ENCODE measurements at places on chromosomes 4 and X.

DNA sequence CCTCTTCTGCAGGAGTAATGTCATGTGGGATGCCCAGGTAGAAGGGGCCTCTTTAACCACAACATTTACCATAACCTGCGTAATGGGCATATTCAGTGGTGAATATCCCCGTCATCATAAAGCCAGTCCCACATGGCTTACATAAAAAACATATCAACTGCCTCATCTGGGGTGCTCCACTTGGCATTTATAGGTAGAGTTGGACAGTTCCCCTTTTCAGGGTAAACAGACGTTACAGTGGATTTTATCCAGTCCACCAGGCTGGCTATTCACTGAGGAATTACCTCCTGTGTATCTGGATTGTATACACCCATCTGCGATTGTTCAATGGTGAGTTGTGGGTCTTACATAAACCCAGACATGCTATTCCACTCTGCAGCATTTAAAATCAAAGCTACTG, 70.7 kb upstream of the ANKRD17 start:
- no peak for DNase-seq

DNA sequence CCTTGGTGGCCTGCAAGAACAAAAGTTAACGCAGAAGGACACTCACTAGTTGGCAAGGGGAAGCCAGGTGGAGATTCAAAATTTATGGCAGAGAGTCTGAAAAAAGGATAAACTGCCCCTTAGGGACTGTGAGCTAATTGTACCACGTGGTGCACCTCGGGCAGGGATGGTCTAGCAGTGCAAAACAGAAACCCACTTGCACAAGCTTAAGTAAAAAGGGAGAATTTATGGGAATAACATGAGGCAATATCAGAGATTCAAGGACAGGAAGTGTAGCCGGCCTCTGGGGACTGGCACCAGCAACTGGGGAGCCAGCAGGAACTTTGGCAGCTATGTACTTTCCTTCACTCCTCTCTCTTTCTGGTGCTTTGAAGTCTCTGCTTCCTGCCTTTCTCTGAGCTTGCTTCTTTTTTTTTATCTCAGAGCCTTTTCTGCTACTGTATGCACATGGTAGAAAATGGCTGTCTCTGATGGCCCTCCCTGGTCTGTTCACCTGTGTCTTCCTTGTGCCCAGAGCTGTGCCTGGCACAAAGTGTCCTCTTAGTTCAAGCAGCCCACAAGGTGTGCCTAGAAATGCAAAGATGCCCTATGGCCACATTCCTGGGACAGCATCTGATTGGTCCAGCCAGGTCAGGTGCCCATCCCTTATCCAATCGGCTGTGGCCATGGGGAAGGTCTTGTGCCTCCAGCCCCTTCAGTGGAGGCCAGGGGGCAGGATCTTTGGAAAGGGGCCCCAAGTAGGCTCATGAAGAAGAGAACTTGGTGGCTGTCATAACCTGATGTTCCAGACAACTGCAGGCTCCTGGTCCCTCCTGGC, 114.8 kb upstream of the ATP6AP2 start:
- no peak for DNase-seq

DNA sequence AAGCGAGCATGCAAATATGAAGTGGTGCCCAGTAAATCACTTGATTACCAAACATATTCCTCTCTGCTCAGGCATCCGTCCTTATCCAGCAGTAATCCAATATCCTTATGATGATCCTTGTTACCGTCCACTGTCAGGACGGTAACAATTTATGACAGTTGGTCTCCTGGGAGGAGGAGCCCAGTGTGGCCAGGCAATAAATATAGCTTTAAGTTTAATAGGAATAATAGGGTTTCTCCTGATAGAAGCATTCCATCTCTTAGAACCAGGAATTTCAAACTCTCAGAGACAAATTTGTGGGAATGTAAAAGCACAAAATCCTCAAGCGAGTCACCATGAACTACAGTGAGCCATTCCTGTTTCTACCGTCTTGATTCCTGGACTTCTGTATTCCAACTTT, 171.2 kb upstream of the IL15 start:
- DNase-seq = no peak

GRCh38 chrX:42128020-42128419, 204.7 kb upstream of the CASK start:
- DNase-seq = no peak

GRCh38 chr4:72313121-72313520, 255.9 kb downstream of the ADAMTS3 start:
- no peak for DNase-seq

DNA sequence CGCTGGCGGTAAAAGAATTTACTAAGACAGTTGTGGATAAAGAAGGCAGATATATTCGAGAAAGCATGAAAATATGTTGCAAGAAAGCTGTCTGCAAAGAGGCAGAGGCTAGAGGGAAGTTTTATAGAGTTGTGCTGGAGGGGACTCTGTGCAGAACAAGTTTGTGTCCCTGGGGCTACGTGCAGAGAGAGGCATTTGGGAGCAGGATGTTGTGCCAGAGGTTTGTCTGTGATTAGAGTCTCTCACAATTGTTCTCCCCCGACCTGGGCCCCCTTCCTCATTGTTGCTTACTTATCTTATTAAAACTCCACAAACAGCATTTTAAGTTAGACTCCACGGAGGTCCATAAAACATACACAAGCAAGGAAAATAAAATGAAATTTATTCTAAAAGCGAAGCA, 831.3 kb downstream of the NLGN4X start:
- DNase-seq = no peak

DNA sequence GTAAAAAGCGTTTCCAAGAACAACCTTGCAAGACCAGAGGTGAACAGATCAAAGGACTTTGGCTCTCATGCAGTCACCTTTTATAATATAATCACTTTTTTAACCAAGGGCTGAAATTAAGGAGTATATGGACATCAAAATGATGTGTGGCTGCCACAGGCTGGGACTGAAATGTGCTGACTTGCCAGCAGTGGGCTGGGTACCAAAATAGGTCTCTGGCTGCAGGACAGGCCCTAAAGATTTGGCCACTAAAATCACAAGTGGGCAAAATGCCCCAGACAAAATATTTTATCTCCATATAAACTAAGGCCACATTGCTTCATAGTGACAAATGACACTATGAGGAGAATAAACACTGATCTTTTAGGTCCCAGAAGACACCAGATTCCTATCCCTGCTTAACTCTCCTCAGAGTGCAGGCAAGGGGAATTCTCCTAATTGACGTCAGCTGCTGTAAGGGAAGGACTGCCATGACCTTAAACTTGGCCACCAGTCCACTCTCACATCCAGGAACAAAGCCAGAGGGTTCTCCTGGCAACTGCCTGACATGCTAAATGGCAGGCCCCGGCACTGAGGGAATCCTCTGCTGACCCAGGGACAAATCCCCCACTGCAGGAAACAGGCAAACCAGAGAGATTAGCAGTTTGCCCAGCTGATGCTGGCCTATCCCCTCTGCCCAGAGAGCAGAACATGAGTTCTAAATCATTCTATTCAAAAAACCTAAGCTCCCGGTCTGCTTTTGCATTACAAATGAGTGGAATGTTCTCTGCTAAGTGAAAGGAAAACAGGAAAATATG, 155.8 kb downstream of the PPP3CA start:
- DNase-seq = no peak

DNA sequence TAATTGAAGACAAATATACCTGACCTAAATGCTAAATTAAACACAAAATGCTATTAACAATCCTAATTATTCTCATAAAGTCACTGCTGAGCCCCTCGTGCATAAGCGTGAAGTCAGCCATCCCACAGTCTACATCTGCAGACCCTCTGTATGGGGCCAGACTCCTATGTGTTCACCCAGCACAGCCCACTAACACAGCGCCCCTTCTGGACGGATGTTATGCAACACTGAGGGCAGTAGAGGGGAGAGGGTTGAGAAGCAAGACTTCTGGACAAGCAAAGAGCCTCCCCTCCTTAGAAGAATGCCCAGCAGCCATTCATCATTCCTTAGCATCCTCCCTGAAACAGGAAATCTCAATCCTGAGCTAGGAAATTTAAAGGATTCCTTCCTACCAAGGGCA, 7.9 kb downstream of the TRPC3 start:
- DNase-seq = no peak

- DNase-seq = no peak
Observed at GRCh38 chr4:185399466-185399865, 2.8 kb downstream of the ANKRD37 start.

GRCh38 chrX:97268182-97268680, 384.5 kb downstream of the RPA4 start:
- no peak for DNase-seq

- no peak for DNase-seq
Observed at GRCh38 chrX:20585782-20586181, 319.1 kb upstream of the RPS6KA3 start.

GRCh38 chr4:82591592-82591991, 29.8 kb upstream of the TMEM150C start:
- DNase-seq = no peak

DNA sequence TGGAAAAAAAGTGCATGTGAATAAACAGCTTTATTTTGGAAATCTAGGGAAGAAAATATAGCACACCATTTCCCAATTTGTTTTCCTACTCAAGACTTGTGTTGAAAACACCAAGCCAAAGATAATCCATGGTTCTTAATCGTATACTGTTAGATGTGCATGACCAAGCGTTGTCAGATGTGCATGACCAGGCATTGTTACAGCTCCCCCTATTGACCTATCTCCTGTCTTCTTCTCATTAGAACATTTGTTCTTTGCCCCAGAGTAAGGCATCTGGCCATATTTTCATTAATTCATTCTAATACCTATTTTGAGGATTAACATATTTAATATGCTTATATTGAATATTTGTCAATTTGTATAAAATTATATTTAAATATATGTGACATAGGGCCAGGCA, 14.4 kb upstream of the VCX start:
- no peak for DNase-seq

GRCh38 chrX:12993826-12994225, 18.9 kb downstream of the TMSB4X start:
- DNase-seq = no peak

DNA sequence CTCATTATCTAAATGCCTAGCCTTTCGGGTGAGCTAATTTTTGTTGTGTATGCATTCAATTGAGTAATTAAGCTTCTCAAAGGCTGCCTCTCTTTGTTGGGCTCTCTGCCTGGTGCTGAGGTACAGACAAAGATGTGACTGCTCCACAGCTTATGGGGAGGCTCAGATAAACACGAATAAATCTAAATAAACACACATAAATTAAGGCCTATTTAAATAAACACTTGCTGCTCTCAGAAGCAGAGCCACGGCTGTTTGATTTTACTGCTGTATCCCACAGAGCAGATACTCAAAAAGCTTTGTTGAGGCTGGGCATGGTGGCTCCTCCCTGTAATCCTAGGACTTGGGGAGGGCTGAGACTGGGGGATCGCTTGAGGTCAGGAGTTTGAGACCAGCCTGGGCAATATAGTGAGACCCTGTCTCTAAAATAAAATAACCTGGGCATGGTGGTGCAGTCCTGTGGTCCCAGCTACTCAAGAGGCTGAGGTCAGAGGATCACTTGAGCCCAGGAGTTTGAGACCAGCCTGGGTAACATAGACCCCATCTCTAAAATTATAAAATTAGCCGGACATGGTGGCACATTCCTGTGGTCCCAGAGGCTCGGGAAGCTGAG, 8.4 kb upstream of the CD99 start:
- no peak for DNase-seq

DNA sequence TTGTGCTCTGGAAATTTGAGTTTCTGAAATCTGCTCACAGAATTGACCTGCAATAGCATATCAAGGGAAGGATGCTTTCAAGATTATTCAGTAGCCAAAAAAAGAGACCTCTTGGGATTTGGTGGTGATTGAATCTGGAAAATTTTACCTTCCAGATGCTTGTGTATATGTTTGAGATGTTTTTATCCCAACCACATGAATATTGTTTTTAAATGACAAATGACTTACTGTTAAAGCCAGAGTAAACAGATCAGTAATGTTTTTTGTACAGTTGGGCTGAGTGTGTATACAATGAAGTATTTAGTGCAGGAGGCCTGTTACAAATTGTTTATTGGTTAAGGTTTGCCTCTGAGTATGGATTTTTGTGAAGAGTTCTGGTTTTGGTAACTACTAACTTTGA, 126.5 kb downstream of the CBR4 start:
- no peak for DNase-seq

Data from activated CD8-positive, alpha-beta memory T cell treated with anti-CD3 and anti-CD28 coated beads for 4 hours (primary cell).